ENCODE measurements at places on chromosomes 2 and 18.
A peak's percentile ranks its signal among the peaks of the same experiment; 100 is the strongest.

DNA sequence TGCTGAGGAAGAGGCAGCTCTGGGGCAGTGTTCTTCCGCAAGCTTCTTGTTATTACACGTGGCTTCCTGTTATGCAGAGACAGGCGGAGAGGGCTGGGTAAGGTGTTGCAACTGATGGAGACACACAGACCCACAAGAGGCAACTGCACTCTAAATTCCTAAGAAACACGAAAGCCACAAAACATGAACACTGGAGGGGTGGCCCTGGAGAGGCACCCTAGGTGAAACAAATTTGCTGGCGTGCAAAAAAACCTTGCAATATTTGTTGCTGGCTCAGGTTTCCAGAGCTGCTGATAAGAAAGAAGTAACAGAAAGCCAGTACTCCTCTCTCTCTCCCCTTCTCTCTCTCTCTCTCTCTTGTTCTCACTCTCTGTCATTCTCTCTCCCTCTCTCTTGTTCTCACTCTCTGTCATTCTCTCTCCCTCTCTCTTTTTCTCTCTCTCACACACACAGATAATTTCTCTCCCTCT, 31.8 kb downstream of the ARHGAP25 start:
- no peak for DNase-seq

DNA sequence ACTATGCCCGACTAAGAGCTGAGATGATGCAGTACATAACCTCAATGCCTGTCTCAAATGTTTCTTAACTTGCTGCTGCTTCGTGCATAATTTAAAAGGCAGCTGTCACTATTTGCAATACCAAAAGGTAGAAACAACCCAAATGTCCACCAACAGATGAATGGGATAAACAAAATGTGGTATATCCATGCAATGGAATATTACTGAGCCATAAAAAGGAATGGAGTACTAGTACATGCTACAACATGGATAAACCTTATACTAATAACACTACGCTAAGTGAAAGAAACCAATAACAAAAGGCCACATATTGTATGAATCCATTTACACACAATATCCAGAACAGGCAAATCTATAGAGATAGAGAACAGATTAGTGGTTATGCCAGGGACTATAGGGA, 13.0 kb upstream of the DGKD start:
- DNase-seq: no peak

DNA sequence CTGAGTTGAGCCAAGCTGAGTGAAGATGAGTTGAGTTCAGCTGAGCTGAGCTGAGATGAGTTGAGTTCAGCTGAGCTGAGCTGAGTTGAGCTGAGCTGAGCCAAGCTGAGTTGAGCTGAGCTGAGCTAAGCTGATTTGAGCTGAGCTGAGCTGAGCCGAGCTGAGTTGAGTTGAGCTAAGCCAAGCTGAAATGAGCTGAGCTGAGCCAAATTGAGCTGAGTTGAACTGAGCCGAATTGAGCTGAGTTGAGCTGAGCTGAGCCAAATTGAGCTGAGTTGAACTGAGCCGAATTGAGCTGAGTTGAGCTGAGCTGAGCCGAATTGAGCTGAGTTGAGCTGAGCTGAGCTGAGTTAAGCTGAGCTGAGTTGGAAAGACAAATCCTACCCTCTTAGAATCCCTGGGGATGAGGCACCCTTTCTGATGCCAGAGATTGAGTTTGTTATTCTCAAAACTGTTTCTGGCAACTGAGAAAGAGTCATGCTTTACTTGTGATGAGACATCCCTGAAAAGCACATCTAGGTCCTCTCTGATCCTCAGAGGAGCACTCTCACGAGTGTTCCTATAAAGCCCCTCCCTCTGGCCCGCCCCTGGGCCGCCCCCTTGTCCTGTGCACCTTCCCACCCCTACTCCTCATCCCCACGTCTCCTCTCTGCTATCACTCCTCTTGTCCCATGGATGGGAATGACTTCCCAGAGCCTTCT, 116.5 kb downstream of the MCFD2 start:
- DNase-seq: no peak

- no peak for DNase-seq
Measured at GRCh38 chr2:67760995-67761394, 301.8 kb downstream of the C1D start.

- no peak for DNase-seq
Measured at GRCh38 chr2:9256147-9256546, 49.5 kb downstream of the ASAP2 start.

- DNase-seq: no peak
Measured at GRCh38 chr2:51290725-51291124, 258.8 kb upstream of the NRXN1 start.

DNA sequence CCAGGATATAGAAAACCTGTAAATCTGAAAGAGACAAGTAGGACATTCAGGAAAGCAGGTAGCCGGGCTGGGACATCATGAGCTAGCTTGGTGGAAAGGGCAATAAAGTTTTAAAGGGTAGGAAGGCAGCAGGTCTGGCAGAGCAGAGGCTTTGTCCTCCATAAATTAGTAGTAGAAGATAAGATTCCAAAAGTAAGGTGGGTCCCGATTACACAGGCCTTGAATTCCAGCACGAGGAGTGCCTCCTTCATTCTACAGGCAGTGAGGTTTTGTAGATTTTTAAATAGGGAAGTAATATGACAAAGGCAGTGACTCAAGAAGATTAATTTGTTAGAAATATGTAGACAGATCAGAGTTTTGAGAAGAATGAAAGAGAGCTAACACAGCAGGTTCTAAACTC, 160.7 kb downstream of the DTNB start:
- no peak for DNase-seq

DNA sequence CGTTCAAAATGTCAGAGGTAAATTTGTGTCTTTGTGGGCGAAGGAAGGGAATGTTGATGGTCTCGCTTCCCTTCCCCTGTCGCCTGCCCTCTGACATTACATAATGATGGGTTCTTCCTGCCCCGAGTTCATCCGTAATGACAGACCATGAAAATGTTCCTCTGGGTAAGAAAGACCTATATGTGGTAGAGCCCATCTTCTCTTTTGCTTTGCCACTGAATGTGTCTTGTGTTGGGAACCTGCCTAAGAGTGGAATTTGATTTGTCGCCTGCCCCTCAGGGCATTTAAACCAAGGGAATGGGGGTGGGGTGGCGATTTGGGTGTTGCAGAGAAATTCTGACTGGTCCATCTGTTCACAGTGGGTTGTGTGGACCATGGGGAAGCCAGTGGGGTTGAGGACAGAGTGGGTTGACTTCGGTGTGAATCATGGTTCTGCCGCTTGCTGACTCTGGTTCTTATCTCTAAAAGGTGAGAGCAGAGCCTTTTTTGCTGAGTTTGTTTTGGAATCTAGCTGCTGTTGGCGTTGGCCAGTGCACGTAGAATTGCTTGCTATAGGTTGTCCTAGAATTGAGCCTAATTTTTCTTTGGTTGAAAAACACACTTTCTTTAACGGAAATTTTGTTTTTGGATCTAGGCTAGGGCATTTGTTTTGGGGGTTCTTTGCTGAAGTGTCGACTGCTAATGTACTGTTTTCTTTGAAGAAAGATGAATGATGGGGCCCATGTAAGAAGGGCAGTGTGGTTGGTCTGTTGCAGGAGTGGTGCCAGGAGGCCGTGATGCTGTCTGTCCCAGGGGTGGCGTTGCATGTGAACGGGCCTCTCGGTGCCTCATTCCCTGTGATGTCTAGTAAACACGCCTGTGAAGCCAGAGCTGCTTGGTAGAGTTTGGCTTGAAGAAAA, 1.3 kb downstream of the INPP4A start:
- DNase-seq: no peak

GRCh38 chr2:232385660-232386489, 7.3 kb downstream of the ALPP start:
- DNase-seq: no peak

DNA sequence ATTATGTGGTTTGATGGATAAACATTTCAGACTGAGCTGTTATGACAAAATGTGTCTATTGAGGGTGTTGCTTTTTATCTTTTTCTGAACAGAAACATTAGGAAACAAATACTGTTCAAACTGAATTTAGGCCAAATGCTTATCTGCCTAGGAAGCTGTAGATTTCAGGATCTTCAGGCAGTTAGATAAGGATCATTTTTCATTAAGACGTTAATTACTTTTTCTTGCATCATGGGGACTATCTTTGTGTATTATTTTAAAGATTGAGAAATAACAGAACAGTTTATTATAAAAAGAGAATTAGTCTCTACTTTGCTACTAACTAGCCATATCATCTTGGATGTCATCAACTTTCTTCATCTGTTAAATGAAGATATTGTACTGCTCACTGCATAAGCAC, 107.5 kb downstream of the TTC27 start:
- no peak for DNase-seq

DNA sequence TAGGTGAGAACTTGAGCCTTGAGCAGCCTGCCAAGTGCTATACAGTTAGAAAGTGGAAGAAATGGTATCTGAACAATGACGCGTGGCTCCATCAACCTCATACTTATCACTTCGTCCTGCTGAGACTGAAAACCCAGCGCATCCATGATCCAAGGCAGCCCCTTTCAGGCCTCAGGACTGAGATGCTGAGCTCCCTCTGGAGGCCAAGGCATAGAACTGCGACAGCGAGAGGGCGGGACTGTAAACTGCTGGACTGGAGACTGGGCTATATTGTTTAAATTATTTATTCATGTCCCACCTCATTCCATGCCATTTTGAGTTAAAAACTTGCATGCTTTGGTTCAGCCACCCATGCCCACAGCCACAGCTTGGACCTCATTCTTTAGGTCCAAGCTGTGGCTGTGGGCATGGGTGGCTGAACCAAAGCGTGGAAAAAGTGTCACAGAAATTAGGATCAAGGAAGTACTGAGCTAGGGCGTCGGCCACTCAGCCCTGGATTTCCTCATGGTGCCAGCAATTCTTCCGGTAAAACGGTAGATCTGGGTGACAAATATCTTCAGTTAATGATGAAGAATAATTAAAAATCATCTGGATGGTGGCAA, 195.5 kb downstream of the L3MBTL4 start:
- DNase-seq: no peak

DNA sequence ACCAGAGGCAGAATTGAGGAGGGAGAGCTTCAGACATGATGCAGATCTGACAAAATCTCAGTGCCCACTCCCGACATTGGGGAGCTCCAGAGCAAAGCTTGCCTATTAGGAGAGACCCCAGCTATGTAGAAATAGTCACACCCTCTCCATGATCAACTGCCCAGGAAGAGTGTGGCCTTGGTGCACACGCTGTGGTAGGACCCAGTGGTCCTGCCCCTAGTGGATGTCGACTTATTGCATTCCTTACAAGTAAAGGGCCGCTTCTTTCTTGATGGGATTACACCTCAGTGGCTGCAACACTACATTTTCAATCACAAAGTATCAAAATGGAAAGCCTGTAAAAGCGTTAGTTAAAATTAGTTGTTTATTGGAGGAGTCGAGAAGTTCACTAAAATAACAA, 64.2 kb downstream of the VRK2 start:
- no peak for DNase-seq

DNA sequence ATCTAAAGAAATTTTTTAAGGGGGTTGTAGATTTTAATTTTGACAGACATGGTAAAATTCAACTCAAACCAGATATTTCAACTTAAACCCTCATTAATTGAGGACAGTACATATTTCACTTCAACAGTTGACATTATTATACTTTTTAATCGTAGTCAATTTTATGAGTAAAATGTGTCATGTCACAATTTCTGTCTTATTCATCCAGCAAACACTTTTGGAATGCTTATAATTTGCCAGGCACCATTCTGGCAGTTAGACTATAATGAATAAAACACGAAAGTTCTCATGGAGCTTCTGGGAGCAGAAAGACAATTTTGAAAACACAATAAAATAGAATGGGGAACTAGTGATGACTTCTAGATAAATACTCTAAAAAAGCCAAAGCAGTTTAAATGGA, 1094.8 kb downstream of the SUCLG1 start:
- DNase-seq: no peak

GRCh38 chr2:198863655-198864054, 594.1 kb downstream of the SATB2 start:
- no peak for DNase-seq

DNA sequence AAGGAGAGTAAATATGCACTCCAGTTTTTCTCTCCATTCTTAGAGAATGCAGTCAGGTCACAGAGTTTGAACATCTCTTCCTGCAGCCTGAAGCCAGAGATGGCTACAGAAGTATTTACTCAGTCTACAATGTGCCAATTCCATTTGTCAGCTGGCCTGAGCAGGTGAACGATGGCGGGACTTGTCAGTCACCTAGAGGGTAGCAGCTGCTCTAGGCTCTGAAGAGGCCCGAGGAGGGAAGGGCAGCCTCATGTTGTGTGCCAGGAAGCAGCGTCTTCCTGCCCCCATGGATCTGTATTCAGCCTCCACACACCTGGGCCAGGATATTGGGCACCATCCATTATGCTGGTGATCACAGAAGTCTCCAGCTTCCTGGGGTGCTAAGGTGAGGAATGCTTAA, 316.7 kb upstream of the CHAC2 start:
- peak; percentile 62 for DNase-seq

- DNase-seq: no peak
Measured at GRCh38 chr18:8754995-8755960, 49.9 kb downstream of the MTCL1 start.

- DNase-seq: no peak
Measured at GRCh38 chr18:13915995-13916431, 677 bp upstream of the MC2R start.

DNA sequence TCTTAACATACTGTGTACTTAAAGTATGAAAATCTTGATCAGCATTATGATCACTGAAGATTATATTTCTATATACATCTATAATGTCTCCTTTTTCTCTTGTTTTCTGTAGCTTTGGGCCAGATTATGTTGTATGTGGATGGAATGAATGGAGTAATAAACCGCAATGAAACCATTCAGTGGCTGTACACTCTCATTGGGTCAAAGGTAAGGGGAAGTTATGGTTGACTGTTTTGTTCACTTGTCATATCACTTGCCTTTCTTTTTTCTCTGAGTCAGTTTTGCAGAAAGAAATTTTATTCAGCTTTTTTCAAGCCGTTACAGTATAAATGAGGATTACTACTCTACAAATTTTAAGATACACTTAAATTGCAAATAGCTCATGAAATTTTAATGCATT, 252.5 kb downstream of the TPGS2 start:
- DNase-seq: no peak

DNA sequence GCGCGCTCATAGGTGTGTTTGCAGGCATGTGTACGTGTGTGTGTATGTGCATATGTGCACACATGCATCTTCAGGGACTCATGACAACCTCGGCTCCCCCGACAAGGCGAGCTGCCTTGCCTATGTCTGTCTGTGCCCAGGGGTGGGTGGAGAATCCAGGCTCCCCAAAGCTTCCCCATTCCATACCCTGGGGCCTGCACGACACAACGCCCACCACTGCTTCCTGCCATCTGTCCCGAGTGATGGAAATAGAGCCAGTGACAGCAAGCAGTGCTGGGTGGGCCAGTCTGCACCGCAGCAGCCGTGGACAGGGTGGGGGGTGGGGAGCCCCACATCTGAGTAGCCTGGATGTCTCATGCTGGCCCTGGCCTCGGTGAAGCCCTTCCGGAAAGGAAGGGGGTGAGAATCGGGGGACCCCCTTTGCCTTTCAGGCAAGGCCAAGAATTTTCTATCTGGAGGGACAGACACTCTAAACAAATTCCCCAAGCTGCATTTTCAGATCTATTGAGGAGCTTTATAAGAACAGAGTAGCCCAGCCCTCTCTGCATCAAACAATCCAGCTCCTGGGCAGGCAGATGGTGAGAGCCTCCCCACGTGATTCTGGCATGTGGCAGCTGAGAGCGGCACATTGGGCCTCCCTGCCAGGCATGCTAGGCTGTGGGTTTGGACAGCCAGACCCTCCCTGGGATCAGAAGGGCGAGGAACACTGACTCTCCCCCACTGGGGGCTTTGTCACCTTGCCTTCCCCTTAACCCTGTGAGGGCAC, 4.9 kb downstream of the KCNIP3 start:
- no peak for DNase-seq

- peak; percentile 25 for DNase-seq
Measured at GRCh38 chr2:137964066-137964858, at the start of gene HNMT. Gene HNMT (plus strand): TSS chr2:137964473. CDS start chr2:137964492, 19 bp downstream.

Measured in NCI-H774 (cell line).